Fibroblast of skin of right biceps (primary cell): ENCODE measurements at places on chromosomes 4 and X.
A peak's percentile ranks its signal among the peaks of the same experiment; 100 is the strongest.

GRCh38 chr4:14359991-14360390, 642.3 kb upstream of the CPEB2 start:
- DNase-seq = no peak

DNA sequence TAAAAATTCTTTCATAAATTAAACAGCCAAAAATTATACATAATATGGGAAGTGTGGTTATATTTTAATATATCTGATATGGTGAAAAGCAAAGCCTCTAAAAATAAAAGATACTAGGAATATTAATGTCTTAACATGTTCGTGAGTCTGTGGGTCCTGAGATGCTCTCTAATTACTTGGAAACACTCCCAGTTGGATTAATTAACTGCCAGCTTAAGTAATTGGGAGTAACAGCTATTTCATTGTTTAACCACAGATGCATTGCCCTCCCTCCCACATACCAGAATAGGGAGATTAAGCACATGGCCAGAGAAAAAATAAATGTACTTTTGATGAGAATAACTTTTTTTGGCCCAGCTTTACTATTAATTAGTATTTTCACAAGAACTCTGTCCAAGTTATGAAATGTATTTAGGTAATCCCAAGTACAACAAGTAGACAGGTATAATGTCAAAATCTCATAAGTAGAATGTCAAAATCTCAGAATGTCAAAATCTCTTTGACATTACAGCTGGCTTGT, 79.7 kb downstream of the BTC start:
- no peak for DNase-seq

- peak; percentile 88 for DNase-seq
These were observed 16.2 kb downstream of the SH3RF1 start for GRCh38 chr4:169254546-169254983.

DNA sequence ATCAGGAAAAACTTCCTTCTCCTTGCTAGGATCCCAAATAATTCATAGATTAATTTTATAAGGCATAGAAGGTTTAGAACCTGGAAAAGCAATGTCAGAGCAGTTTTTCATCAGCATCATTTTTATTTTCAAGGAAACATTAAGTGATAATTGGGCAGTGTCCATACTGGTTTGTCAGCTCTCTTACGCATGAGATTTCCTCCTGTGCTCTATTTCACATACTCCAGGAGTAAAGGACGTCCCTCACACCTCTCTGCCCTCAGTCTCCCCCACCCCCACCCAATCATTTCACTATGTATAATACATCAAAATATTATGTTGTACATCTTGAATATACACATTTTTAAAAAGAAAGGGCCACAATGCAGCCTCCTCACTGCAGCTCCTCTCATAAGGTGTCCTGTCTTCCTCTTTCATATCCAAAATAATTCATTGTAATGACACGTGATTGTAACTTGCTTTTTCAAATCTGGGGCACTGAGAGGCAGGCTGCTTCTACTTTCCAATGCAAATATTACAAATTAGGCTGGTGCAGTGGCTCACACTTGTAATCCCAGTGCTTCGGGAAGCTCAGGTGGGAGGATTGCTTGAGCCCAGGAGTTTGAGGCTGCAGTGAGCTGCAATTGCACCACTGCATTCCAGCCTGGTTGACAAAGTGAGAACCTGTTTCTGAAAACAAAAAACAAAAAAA, 34.4 kb downstream of the ARHGEF38 start:
- no peak for DNase-seq

- DNase-seq = no peak
These were observed 215.0 kb downstream of the SCFD2 start for GRCh38 chr4:53150631-53151488.

DNA sequence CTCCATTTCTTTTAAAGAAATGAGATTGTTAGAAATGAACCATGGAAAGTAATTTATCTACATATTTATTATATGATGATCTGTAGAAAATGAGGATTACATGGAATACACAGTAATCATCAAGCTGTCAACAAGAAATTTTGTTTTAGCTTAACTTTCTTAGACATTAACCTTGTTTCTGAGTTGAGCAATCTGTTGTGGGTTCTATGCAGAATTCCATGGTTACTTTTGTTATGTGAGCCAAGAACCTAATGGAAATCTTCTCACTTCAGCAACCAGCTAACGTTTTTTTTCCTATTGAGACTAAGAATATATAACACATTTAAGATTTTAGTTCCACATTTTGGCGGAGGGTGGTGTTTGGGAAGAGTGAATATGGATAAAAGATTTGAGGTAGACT, 136.1 kb upstream of the SLC4A4 start:
- peak; percentile 67 for DNase-seq
